ENCODE measurements at places on chromosomes 11 and 22. TPM values are rescaled to one million over a fixed set of nuclear protein-coding genes. Genes with fewer than 3 reads are reported as not detected.

DNA sequence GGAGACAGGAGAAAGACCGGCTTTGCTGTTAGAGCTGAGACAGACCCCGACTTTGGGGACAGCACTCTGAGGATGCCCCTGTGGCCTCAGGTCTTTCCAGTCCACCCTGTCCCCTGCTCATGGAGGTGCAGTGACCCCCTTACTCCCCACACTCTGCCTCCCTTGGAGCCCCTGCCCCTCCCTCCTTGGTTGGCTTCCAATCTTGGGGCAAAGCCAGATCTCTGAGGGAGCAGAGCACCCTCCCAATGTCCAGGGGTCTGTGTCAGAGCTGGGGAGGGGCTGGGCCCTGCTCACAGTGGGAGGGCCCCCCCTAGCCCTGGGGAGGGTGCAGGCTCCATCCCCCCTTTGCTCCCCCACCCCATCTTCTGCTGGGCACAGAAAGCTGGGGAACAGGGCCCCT, 50.0 kb downstream of the IGLL1 start:
- H3K4me3 ChIP-seq, result no peak overlapping the region
- peaks cover 7% of the 10 kb centered on the region for H3K27me3 ChIP-seq
- H3K4me1 ChIP-seq, result no peaks in the 10 kb centered on the region
- H3K36me3 ChIP-seq, result no peaks in the 10 kb centered on the region

- DNase-seq, result no peak
- H3K4me1 ChIP-seq, result peaks cover 85% of the 10 kb centered on the region
- no peaks in the 10 kb centered on the region for H3K27me3 ChIP-seq
- H3K36me3 ChIP-seq, result no peaks in the 10 kb centered on the region
- H3K27ac ChIP-seq, result no peak overlapping the region
Observed at GRCh38 chr11:120352405-120352804, 16.2 kb downstream of the ARHGEF12 start.

GRCh38 chr11:67657300-67657699, 6.8 kb upstream of the ACY3 start:
- no peaks in the 10 kb centered on the region for H3K36me3 ChIP-seq
- H3K4me3 ChIP-seq, result no peak overlapping the region

DNA sequence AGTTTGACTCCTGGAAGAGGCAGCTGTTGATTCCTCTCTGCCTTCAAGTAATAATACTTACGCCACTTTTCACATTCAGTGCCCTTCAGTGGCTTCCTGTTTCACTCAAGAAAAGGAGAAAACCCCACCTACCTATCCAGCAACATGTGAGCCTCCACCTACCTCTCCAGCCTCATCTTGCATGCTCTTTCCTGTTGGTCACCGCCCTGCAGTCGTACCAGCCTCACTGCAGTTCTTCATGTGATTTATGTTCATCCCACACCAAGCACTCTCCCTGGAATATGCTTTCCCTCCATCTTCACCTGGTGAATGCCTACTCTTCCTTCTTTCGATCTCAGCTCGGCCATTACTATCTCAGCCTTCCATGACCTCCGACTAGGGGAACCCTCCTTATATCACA, 21.8 kb upstream of the YWHAH start:
- H3K27me3 ChIP-seq, result no peaks in the 10 kb centered on the region
- H3K4me3 ChIP-seq, result no peak overlapping the region
- H3K36me3 ChIP-seq, result no peaks in the 10 kb centered on the region
- H3K4me1 ChIP-seq, result no peaks in the 10 kb centered on the region
- H3K27ac ChIP-seq, result no peak overlapping the region

The RAG2 gene
- total RNA-seq, result not detected

The RIBC2 gene
- not detected for total RNA-seq

The WNT11 gene
- 6.2 TPM for total RNA-seq

All from heart right ventricle (tissue), 16 donors.